ENCODE measurements at places on chromosomes 13 and 19.
A peak's percentile ranks its signal among the peaks of the same experiment; 100 is the strongest.

- DNase-seq = no peak
These were observed 2.7 kb upstream of the ZBTB7A start for GRCh38 chr19:4069331-4069959.

- no peak for DNase-seq
These were observed 46.1 kb downstream of the LATS2 start for GRCh38 chr13:21015284-21015683.

DNA sequence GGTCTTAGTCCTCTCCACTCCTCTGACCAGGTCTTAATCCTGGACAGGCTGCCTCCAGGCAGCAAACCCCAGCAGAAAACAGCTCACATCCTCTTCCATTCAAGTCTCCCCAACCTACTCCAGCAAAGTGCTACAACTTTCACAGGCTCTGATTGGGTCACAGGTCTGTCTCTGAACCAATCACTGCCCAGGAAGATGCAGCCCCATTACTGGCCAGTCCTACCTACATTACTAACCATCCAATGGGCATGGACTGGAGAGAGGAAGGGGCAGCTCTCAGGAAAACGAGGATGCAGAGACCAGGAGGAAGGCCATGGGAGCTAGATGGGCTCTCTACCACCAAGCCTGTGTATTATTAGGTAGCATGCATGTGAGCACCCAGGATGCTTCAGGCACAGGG, 12.2 kb downstream of the MED26 start:
- no peak for DNase-seq

GRCh38 chr19:55373993-55374757, 2.5 kb upstream of the TMEM190 start:
- no peak for DNase-seq

DNA sequence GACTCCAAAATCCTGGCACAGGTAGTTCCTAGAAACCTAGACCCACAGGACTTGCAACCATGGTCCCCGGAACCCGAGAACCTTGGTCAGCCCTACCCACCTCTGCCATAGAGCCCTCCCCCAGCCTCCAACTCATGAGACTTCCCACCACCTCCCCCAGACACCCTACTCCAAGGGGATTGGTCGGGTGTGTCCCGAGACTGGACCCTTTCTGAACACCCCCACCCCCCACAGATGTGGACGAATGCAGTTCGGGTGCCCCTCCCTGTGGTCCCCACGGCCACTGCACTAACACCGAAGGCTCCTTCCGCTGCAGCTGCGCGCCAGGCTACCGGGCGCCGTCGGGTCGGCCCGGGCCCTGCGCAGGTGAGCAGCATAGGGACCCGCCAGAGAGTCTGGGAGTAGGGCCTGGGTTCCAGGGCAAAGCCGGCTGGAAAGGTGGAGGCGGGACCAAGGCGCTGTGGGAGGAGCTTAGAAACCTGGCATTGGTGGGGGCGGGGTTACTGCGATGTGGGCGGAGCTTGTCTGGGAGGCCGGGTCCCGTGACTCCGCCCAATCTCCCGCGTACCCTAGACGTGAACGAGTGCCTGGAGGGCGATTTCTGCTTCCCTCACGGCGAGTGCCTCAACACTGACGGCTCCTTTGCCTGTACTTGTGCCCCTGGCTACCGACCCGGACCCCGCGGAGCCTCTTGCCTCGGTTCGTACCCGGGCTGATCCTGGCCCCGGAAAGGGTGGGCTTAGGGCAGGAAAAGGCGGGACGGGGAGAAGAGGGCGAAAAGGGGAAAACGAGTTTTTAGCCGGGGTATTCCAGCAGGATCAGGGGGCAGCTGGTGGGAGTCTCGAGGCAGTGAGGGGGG, 11.9 kb downstream of the LTBP4 start:
- no peak for DNase-seq

DNA sequence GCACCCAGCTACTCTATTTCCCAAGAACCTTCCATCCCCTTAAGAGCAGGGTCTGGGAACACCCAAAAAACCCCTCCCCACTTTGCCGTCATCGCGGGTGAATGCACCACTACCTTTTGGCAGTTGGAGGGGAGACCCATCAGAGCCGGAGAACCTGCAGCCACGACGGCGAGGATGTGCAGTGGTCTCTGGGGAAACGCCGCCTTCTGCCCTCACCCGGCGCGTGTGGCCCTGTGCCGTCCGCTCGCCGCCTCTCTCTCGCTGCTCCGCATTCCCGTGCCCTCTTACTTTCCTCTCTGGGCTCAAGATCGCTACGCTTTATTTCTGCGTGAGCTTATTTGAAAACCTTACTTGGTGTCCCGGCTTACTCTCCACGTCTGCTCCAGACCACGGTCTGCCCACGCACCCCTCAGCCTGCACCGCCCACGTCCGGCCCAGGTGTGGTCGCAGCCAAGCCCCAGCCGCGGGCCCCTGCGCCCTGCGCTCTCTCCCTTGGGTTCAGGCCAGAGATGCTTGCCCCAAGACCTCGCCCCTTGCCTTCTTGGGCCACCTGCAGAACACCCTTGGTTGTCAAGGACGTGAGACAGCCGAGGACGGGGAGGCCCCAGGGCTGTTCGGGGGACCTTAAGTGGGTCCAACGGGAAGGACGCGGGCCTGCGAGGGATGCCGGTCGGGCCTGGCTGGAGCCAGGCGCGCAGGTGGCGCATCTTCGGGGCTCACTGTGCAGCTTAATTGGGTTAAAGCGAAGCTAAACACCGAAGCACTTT, 2.0 kb upstream of the MAB21L1 start:
- DNase-seq = no peak

DNA sequence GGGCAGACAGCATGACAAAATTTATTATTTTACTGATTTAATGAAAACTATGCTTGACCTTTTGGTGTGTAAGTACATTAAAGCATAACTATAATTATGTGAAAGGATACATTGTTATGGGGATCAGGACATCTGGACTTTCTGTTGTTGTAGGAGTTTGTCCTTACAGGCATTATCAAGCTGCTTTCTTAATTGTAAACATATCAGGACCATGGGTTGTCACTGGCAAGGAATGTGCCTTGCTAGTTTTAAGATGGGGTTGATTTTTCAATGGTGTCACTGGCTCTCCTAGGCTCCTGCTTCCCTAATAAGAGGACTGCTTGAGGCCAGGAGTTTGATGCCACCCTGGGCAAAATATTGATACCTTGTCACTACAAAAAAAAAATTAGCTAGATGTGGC, 32.6 kb downstream of the KBTBD6 start:
- DNase-seq = no peak

GRCh38 chr13:91401920-91402319, 3.5 kb downstream of the GPC5 start:
- DNase-seq = no peak

- no peak for DNase-seq
These were observed 122.8 kb upstream of the ARGLU1 start for GRCh38 chr13:106690779-106691178.

- no peak for DNase-seq
These were observed 186.7 kb downstream of the RFC3 start for GRCh38 chr13:34004676-34005075.

GRCh38 chr13:50580684-50581305, 262.7 kb downstream of the DLEU7 start:
- DNase-seq = no peak

- no peak for DNase-seq
These were observed 177.5 kb downstream of the FOXO1 start for GRCh38 chr13:40488869-40489391.

DNA sequence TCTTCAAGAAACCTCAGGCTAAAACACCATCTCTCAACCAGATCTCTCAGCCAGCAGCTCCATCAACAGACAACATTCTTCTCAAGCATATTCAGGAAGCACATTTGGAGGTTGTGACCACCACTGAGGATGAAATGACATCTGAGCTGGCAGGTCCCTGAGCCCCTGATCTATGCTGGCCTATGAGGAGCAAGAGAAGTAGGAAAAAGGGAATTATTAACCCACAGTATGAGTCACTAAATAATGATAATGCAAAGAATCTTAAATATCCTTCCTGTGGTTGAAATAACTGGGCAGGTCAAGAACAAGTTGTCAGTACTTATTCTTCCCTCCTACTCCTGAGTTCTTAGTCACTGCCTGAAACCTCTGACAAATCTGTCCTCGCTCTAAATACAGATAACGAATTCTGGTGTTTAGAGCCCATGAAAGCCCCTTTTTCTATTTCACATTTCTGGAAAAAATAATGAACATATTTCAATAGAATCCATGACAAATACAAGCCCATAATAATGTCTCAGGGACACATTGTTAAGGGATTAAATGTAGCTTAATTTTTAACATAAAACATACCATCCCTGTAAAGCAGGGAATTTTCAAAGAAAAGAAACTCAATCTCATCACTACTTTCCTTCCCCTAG, 225.8 kb upstream of the IRS2 start:
- no peak for DNase-seq

GRCh38 chr19:5107432-5108122, 138.7 kb downstream of the KDM4B start:
- no peak for DNase-seq

DNA sequence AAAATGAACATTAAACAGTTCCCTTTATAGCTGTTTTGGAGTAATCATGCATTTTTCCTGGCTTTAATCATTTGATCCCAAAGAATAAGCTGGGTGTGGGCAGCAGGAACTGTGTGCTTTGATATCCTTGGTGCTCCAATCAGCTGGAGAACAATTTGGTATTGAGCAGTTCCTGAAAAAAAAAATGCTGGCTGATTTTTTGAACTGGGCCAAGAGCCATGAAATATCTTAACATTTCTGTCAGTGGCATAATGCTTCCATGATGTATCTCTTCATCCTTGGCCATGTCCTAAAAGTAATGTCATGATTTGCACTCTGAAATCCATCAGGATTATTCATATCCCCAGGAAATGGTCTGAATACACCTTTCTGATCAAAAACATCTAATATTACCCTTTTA, 134.7 kb downstream of the LHFPL6 start:
- DNase-seq = no peak

DNA sequence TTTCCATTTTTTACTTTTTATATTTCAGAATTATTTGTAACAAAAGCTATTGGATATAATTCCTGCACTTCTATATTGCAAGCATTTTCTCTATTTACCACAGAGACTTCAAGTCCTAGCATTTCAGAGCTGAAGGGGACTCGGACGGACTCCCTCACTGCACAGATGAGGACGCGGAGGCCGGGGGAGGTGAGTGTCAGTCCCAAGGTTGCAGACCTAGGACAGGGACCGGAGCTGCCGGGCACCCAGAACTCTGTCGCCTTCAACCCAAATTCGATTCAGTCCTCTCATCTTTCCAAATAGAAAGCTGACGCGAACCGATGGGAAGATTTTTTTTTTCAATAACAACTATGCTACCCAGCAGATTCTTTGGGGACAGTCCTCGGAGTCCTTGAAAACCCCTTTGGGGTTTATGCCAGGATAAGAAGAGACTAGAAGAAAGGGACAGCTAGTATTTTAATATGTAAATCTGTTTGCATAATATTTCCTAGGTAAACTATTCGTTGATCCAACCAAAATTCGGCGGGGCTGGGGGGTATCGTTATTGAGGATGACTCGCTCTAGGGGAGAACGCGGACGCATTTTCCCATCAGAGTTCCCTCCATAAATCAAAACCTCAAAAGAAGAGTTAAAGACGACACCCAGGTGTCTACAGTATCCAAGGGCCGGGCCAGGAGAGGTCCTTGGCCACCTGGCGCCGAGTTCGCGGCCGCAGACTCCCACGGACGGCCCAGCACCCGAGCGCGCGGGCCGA, 803 bp downstream of the FLT3 start:
- peak; percentile 9 for DNase-seq

GRCh38 chr13:25147638-25148401, 24.3 kb downstream of the AMER2 start:
- DNase-seq = no peak

- no peak for DNase-seq
These were observed 312.7 kb downstream of the FGF14 start for GRCh38 chr13:102089177-102089576.
